ENCODE measurements at places on chromosomes 3 and 15.

GRCh38 chr3:106004137-106004681 is 135.4 kb upstream of the CBLB start:
- no peak for DNase-seq

DNA sequence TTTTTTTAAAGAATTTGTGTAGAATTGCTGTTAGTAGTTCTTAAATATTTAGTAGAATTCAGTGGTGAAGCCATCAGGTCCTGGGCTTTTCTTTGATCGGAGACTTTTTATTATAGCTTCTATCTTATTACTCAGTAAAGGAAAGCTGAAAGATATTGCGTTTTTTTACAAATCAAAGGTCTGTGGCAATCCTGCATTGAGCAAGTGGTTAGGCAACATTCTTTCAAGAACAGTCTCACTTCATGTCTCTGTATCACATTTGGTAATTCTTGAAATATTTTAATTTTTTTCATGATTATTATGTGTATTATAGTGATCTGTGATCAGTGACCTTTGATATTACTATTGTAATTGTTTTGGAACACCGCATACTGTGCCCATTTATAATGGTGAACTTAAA is 140.8 kb downstream of the UNC13C start:
- no peak for DNase-seq

DNA sequence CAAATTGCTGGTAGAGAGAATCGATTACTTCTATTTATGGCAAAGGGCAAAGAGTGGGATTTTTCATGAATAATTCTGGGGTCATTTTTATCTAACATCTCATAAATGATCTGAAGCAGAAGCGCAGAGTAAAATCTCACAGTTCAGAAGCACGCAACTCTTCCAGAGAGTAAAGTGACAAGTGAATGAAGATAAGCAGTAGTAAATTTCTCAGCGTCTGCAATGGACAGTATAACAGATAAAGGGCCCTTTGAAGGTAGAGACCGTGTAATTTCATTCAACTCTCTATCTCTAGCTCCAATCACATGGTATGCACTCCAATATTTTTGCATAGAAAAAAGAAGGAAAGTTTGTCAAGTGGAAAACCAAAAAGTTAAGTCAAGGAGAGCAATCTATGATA is 521.1 kb upstream of the NECTIN3 start:
- DNase-seq, result no peak

DNA sequence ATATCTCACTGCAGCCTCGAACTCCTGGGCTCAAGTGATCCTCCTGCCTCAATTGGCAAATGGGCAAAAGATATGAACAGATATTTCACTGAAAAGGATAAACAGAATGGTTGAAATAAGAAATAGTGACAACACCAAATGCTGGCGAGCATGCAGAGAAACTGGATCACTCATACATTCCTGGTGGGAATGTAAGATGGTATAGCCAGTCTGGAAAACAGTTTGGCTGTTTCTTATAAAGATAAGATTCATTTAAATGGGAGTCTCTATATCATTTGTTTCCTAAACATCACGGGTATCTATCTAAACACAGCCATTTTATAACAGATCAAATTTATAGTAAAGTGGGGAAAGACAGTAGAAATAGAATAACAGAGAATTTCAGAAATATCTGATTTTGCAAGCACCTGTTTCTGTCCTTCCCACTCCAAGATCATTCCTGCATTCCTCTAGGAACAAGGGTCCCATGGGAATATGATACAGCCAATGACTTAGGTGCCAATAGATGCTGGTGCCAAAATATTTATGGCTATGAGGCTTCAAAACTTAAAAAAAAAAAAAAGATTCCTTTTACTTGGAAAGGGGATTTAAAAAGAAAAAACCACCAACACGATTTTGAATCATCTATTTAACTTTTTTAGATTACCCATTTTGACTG is 9.9 kb upstream of the TFDP2 start:
- no peak for DNase-seq

DNA sequence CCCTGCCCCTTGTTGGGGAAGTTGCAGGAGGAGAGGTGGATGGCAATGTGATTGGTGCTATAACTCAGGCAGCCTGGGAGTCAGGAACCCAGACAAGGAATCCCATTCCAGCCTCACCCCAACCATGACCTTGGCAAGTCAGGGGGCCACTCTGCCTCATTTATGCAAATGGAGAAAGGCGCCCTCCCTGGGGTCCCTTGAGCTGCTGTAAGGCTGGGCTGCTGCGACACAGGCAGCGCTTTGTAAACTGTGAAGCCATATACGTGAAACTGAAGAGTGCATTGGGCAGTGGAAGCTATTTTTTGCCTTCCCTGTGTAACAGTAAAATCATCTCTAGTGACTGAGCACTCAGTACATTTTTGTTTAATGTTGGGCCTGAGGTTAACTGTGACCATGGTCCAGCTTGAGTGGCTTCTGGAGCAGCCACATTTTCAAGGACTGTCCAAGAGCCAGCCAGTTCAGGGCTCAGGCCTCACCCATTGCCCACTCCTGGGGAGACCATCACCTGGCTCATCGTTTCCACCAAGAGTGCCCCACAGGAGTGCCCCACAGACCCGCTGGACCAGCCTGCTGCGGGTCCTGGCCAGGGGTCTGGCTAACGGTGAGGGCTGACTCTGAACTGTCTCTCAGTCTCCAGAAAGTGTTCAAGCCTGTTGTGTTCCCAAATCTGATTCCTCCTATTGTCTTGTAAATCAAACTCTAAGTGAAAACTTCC is 27.9 kb downstream of the KIF7 start:
- peak; percentile 43 for DNase-seq

- DNase-seq, result no peak
These were observed 88.6 kb upstream of the ZNF385D start for GRCh38 chr3:21839592-21839991.

GRCh38 chr15:66254951-66255676 is 1.6 kb upstream of the MEGF11 start:
- no peak for DNase-seq

GRCh38 chr15:84600331-84600686 is 500 bp upstream of the ZSCAN2 start:
- no peak for DNase-seq

GRCh38 chr3:102053375-102053989 is 204.2 kb downstream of the NFKBIZ start:
- DNase-seq, result no peak

- DNase-seq, result no peak
These were observed 73.7 kb upstream of the DLG1 start for GRCh38 chr3:197372047-197372661.

DNA sequence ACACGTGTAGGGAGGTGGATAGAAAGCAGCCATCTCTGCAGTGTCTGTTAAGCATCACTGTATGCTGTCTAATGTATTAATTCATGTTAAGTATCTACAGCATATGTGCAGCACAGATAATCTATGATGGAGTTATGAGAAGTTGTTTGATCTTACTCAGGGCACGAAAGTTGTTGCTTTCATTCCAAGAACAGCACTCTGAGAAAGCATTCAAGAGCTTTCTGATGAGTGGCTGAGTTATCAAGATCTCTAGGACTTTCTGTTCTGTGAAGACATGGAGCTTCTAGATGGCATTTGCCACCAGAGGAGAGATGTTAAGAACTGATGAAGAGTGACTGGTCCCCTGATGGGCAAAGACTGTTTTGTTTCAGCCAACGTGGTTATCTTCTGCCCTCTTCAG is 22.6 kb upstream of the TPRG1 start:
- no peak for DNase-seq

Data from stimulated activated effector memory CD8-positive, alpha-beta T cell treated with anti-CD3 and anti-CD28 coated beads, Interleukin-12 subunit alpha, Interleukin-12 subunit beta, amount 100 ng/mL, for 72 hours (primary cell).